Brain pericyte (primary cell): ENCODE measurements at places on chromosomes 3 and 15.

- no peak for DNase-seq
Measured at GRCh38 chr3:52431459-52432223, 13.3 kb downstream of the SEMA3G start.

DNA sequence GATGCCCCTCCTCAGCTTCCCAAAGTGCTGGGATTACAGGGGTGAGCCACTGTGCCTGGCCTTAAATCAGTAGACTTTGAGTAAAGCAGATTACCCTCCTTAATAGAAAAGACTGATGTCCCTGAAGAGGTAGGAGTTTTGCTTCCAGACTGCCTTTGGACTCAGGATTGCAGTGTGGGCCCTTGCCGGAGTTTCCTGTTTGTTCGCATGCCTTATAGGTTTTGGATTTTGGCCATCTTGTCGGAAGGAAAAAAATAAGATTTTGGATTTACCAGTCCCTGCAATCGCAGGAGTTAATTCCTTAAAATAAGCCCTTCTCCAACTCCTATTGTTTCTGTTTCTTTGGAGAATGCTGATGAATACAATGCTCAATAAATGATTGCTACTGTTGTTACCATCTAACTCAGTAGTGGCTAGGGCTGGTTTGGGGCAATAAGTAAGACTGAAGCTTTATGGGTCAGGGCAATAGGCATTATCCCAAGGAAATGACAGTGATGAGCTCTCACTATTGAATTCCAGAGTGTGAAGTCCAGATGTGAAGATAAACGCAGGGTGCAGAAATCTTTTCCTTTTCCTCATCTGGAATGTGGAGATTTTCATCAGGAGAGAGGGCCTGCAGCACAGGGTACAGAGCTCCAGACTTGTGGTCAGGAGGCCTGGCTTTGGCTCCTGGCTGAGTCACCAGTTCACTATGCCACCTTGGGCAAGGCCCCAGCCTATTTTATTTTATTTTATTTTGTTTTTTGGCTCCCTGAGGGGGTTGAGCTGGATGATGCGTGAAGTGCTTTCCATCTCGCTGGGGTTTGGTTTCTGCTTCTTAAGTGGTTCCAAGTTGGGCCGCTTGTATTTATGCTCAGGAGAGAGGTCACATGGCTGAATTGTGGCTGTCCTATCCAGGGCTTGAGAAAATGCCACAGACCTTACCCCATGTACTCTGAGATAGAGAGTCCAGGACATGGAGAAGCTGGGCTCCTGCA lies 25.3 kb downstream of the FOXL2 start:
- no peak for DNase-seq

- DNase-seq: no peak
Measured at GRCh38 chr15:38259134-38259533, 6.5 kb downstream of the SPRED1 start.

GRCh38 chr15:77507911-77508310 lies 87.2 kb downstream of the HMG20A start:
- no peak for DNase-seq

- no peak for DNase-seq
Measured at GRCh38 chr3:168933614-168934013, 729.9 kb downstream of the MECOM start.

DNA sequence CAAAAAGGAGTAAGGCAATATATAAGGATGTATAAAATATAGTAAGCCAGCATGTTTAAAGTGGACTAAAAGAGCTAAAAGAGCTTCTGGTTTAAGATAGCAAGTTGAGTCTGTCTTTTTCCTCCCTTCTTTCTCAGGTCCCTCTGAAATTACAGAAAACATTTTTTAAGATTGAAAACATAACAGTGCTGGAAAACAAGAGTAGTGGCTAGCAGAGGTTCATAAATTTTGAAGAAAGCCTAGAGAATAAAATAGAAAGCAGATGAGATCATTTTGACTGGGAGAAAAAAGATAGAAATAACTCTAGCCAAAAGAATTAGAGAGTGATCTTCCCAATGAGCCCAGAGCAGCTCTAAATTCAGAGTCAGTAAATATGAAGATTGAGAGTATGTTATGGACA lies 41.9 kb downstream of the ATP8B4 start:
- DNase-seq: no peak

- DNase-seq: no peak
Measured at GRCh38 chr3:82610236-82610635, 848.8 kb upstream of the GBE1 start.

GRCh38 chr3:65146179-65146578 lies 458.4 kb upstream of the ADAMTS9 start:
- no peak for DNase-seq

DNA sequence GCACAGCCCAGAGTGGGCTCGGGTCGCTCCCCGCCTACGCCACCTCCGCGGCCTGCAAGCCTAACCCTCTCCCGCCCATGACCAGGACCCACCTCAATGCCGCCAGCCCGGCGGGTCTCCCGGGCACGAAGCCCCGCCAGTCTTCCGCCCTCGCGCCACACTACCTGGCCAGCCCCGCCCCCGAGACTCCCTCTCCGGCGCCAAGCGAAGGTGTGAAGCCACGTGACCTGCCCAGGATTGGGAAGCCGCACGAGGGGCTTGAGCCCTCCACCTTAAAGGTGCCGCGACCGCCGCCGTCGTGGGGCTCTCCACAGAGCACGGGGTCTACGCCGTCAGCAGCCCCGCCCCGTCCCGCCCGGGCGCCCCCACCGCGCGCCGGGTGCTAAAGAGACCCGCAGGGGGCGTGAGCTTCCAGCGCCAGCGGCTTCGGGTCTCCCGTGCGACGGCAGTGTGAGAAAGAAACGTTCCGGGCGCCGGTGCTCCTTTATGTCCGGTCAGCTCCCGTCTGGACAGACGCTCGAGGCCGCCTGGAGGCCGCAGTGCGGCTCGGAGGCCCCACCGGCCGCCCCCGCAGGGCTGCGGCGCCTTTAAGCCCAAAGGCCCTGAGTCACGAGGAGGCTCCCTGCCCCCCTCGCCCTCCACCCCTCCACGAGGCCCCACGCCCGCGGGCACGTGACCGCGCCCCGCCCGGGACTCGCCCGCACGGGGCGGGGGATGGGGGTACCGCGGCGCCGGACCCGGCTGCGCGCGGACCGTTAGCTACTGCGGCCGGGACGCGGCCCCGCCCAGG lies at the start of gene CPEB1:
CPEB1 (minus strand) TSS at position 319 of the 790 bp plus-strand sequence. CDS start 18,904 bp downstream, outside the sequence.
- no peak for DNase-seq

- no peak for DNase-seq
Measured at GRCh38 chr3:52299879-52300611, 12.4 kb downstream of the GLYCTK start.

DNA sequence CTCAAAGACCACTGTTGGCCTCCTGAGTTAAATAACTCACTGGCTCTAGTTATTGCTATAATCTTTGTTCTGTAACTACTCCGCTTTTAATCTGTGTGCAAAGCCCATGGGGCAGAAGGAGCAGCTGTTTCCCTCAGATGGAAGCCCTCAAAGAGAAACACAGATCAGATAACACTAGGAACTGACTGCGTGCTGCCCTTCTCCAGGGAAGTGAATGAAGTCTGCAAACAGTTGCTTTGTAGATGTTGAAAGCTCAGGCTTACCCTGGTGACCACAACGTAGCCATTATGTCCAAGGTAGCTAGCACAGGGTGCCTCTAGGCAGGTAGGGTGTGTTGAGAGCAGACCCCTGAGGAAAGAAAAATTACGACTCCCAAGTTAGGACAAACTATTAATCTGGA lies 152.3 kb upstream of the STAC start:
- no peak for DNase-seq

GRCh38 chr3:1883534-1883933 lies 215.1 kb upstream of the CNTN4 start:
- DNase-seq: no peak

GRCh38 chr3:42711491-42712343 lies 9.1 kb upstream of the HHATL start:
- DNase-seq: no peak

GRCh38 chr15:38474155-38474757 lies 20.3 kb downstream of the FAM98B start:
- DNase-seq: peak; percentile 41

- DNase-seq: no peak
Measured at GRCh38 chr3:170128977-170129431, 52.5 kb downstream of the PHC3 start.
